ENCODE measurements at places on chromosomes 4 and X. TPM values are rescaled to one million over a fixed set of nuclear protein-coding genes. Genes with fewer than 3 reads are reported as not detected.

GRCh38 chrX:106899276-106899675, 3.9 kb downstream of the RIPPLY1 start:
- DNase-seq = no peak

GRCh38 chr4:8320386-8320750, 50.8 kb downstream of the HTRA3 start:
- DNase-seq = peak; percentile 31

DNA sequence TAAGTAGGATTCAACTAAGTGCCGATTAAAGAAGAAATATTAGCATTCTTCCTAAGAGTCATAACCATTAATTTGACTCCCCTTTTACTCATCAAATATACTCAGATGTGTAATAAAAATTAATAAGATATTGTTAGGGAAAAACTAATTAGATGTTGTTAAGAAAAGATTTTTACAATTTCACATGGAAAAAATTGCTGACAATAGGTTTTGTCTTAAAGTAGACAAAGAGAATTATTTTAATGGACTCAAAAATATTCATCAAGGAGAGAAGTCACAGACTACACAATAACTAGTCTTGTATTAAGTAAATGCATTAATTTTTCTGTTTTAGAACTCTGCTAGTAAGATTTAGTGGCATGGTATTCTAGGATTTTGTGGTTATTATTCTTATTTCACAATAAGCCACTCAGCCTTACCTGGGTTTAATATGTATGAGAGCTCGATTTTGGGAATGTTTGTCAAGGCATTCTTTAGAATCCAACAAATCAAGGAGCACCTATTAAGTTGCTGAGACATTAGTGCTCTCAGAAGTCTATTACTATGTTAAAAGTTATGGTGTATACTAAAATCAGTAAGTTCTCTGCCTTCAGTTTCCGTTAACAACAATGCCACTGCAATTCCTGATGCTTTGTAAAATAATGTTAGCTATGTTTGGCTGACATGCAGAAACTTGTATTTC, 110.2 kb upstream of the UGT8 start:
- no peak for DNase-seq

DNA sequence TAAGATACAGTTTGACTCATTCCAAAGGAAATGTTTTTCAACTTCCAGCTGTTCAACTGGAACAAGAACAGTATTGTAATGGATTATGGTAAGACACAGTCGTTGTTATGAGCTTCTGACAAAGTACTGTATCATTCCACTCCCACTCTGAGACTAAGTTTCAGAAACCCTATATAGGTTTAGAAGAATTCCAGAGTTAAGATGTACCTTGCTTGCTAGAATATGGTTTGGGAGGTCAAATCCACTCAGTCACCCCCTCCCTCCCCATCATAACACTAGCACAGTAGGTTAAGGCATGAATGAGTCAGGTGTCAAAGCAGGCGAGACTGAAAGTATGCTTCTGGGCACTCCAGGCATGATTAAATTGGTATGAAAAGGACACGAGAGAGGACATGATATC, 339.7 kb downstream of the DMD start:
- no peak for DNase-seq

DNA sequence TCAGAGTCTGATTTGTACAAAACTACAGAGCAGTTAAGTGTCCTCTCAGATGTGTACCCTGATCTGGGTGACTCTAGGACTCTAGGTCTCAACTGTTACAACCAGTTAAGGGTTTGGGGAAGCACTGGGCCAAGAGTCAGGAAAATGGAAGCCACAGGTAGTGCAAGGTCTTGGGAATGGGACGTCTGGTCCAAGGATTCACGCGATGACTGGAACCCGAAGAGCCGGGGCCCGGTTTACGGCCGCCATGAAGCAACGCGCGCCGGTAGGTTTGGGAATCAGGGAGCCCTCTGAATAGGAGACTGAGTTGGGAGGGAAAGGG, 321 bp upstream of the HPRT1 start:
- DNase-seq = no peak

GRCh38 chrX:37504991-37505390, 66.5 kb upstream of the LANCL3 start:
- no peak for DNase-seq

DNA sequence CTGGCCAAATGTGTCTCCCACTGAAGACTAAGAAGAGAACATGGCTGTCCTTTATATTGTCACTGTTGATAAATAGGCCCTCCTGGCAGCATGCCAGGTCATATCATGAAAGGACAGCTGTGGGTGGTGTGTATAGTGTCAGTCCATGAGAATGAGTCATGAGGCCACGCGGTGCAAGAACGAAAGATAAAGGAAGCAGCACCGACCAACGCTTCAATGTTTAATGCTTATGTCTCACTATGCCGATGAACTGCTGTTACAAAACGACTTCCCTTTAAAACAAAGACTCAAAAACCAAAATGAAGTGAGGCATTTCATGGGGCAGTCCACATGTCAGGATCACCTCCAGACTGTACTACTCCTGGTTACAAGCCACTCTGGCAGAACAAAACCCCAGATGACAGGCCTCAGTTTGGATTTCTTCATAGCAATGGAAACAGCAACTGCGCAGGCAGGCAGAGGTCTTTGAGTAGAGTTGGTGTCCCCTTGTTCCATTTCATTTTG, 5.2 kb upstream of the TCEANC start:
- DNase-seq = peak; percentile 77

DNA sequence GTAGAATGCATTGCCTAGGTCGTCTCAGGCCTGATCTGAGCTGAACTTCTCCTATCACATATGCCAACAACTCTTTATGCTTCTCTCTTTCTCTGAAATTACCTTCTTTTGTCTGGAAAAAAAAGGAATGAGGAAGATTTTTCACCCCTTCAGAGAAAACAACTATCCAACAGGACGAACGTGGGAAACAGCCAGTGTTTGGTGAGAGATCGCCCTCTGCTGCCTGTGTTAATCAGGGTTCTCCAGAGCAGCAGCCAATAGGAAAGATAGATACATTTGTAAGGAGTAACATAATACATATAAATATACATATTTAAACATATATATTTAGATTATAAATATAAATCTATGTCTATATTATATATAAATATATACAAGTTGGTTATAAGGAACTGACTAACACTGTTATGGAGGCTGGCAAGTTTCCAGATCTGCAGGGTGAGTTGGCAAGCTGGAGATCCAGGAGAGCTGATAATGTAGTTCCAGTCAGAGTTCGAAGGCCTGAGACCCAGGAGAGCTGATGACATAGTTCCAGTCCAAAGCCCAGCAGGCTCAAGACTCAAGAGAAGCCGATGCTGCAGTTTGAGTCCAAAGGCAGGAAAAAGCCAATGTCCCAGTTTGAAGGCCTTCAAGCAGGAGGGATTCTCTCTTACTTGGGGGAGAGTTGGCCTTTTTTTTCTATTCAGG, 13.3 kb downstream of the CETN2 start:
- peak; percentile 53 for DNase-seq

GRCh38 chr4:107808572-107808971, 16.2 kb upstream of the SGMS2 start:
- DNase-seq = no peak

The TLR3 gene
- not detected for total RNA-seq

The YY2 gene
- total RNA-seq = 2.2 TPM

The EDA2R gene
- not detected for total RNA-seq

The DCAF12L1 gene
- total RNA-seq = not detected

The TMA16 gene
- 49.5 TPM for total RNA-seq

The GYPB gene
- total RNA-seq = 41.8 TPM

The RAB39B gene
- total RNA-seq = 0.09 TPM

Measured in K562 (cell line).